ENCODE measurements at places on chromosomes 6 and 20. TPM values are rescaled to one million over a fixed set of nuclear protein-coding genes. Genes with fewer than 3 reads are reported as not detected.

TNFRSF21 gene
- 0.68 TPM for total RNA-seq

DNA sequence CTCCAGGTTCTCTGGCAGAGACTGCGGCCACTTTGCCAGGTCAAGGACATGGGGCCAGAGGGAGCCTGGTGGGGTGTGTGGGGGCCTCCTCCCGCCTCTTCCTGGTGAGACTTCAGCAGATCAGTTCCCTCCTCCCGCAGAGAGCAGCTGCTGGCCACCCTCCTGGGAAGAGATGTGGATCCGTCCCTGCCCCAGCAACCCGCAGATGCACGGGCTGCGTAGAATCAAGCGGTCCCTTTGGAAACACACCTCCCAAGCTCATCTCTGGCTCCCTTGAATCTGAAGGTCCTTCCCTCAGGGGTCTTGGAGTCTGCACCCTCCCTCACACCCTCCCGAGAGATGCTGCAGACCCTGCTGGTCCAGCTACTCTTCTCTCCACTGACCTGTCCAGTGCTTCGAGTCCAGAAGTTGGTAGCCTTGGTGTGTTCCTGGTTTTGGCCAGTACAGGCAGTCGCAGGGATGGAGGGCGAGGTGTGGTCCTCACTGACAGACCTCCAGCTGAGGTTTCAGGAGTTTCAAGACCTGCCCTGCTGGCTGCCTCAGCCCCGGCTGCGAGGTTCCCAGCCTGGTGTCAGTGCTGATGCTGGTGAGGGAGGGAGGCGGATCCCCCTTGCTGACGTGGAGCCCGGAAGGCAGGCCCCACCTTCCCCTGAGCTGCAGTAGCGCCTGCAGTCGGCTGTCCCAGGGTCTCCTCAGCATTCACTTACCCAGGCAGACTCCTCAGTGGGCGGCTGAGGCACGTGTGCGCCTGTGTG, at the start of gene NPBWR2:
Gene NPBWR2 (minus strand): TSS at position 585 of the 755 bp plus-strand sequence. CDS start 734 bp downstream, outside the sequence.
- no peak within 1 kb of the TSS for H3K27ac ChIP-seq
- no peak for DNase-seq
- H3K4me1 ChIP-seq, result no peaks in the 10 kb centered on the region
- H3K27me3 ChIP-seq, result peaks cover 48% of the 10 kb centered on the region
- H3K36me3 ChIP-seq, result no peaks in the 10 kb centered on the region

SEL1L2 gene
- total RNA-seq, result not detected

ABHD16B gene
- not detected for total RNA-seq

DNA sequence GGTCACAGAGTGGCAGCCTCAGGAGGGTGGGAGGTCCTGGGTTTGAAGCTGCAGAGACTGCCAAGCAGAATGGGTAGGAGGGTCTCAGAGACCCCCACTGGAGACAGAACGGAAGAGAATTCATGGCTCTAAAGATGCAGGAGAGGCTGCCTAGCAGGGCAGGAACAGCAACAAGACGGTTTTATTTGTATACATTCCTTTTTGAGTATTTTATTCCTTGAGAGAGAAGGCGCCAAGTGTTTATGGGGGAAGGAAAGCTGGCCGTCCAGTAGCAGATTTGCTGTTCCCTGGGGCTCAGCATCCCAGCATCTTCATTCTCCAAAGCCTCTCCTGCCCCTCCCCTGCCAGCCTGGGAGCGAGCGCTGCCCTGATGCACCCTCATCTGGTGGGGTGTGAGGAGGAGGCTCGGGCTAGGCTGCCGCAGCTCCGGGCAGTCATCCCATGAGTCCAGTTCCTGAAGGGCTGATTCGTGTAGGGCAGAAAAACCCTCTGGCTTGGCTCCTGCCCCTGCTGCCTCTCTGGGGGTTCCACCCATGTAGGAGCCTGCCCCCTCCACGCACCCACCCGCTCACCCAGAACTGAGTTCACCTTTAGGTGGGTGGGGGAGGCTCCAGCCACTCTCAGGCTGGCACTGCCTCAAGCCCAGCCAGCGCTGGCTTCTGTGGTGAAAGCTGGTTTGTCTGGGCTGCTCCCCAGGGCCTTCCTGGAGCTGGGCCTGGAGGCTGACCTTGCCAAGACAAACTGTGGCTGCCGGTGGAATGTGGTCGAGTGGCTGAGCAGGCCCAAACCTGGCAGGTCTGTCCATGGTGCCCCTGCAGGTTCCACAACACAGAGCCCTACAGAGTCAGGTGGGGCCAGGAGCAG, 32.4 kb downstream of the CPXM1 start:
- no peak overlapping the region for H3K27ac ChIP-seq
- H3K4me3 ChIP-seq, result no peak overlapping the region
- peaks cover 12% of the 10 kb centered on the region for H3K4me1 ChIP-seq
- H3K27me3 ChIP-seq, result 0 out of 2 replicates have a peak, but pooled peaks cover 7% of the 10 kb centered on the region
